Stimulated activated CD8-positive, alpha-beta memory T cell treated with anti-CD3 and anti-CD28 coated beads, Interleukin-12 subunit alpha, Interleukin-12 subunit beta, amount 100 ng/mL, for 4 hours (primary cell): ENCODE measurements at places on chromosomes 7 and 10.

GRCh38 chr7:7884855-7885254 lies 83.7 kb upstream of the GLCCI1 start:
- DNase-seq: no peak

DNA sequence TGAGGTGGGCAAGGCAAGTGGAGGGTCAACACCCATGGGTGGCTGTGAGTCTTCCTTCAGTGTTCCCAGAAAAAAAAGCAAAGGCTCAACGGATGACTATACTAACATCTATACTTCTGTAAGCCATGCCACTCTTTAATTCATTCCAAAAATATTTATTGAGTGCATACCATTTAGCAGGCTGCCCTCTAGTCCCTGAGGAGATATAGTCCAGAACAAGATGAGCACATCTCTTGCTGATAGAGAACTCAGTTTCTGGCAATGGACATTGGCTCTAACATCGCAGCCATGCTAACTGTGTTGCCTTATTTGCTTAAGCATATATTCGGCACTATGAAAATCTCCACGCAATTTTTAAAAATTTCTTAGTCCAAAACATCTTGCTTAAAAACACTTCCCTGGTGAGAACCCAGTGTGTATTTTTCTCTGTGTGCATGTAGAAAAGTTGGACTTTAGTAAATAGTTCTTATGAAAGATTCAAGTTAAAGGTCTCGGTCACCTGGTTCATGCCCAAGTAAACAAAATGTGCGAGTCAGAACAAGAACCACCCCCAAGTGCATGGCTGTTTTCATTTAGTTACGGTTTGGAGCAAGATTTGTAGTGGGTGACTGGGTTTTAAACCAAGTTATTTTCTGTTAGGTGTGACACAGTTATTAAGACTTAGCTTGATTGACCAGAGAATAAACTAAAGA lies 69.8 kb downstream of the MET start:
- no peak for DNase-seq

DNA sequence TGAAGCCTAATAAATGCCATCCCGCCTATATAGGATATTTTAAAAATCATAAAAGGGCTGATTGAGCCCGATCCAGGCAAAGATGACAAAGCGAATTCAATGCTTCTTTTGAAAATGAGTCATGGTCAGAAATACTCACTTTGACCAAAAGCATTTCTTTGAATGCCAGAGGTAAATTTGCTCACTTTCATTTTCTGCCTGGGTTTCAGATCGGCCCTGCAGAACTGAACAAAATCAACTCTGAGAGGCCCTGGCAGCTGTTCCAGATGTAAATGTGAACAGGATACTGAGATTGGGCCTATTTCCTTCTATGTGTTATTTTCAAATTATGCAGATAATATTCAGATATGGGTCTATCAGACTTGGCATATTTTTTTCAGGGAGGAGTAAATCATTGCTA lies 114.8 kb upstream of the ARID5B start:
- no peak for DNase-seq

- DNase-seq: no peak
Measured at GRCh38 chr7:116405810-116406209, 93.7 kb upstream of the CAV2 start.

DNA sequence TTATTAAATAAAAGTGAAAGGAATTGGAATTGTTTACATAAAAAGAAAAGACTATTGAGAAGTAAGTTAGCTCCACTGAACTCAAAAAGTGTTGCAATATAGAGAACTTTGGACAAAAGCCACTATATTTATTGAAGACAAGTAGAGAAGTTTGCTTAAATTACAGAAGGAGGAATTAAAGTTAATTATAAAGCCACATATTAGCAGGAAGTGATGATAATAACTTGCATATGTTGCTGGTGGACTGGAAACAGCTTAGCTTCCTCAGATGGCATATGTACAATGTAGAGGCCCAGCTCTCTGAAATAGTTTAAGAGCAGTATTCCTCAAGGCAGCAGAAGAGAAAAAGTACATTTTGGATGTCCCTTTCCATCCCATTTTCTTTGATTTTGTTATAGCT lies 400.7 kb downstream of the GATA3 start:
- DNase-seq: no peak

- no peak for DNase-seq
Measured at GRCh38 chr7:11474902-11475585, 357.0 kb downstream of the THSD7A start.

GRCh38 chr7:76357475-76358010 lies 1.2 kb downstream of the YWHAG start:
- DNase-seq: no peak

GRCh38 chr7:107694386-107694785 lies 33.8 kb downstream of the SLC26A4 start:
- no peak for DNase-seq

DNA sequence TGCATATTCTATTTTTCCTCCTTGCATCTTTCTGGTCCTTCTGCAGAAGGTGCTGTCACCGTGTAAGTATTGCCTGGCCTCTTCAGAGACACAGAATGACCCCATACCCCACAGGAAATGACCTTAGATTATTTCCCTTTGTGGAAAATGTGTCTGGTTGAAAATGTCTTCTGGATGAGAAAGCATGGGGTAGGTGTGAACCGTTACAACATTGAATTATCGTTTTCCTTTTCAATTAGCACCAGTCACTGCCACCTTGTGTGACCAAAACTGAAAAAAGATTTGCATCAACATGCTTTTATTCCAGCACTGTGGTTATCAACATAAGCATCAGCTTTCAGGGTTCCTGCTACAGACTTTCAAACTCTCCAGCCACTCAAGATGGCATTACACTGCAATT lies 58.0 kb upstream of the CELF2 start:
- no peak for DNase-seq

GRCh38 chr7:70353330-70353945 lies 755.2 kb downstream of the AUTS2 start:
- DNase-seq: no peak

GRCh38 chr10:32962521-32962920 lies 4.5 kb upstream of the ITGB1 start:
- DNase-seq: no peak

- no peak for DNase-seq
Measured at GRCh38 chr7:141841385-141841784, at the start of gene PRSS37. Gene PRSS37, minus strand, starts transcription at chr7:141841485. Its CDS starts 436 bp downstream, at chr7:141841049.

- no peak for DNase-seq
Measured at GRCh38 chr10:127417686-127418401, 131.3 kb upstream of the NPS start.

DNA sequence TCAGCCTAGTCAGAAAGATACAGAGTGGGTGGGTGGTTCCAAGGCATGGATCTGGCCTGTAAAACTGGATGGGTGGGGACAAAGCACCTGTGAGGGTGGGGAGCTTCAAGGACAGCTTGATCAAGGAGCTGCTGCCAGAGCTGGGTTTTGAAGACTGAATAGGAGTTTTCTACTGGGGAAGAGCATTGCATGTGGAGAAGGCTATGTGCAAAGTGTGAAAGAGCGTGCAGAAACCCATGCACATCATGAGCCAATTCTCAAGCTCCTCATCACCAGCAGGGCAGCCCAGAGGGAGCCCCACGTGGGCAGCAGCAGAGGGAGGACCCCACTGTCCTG lies 58.6 kb downstream of the PDGFA start:
- DNase-seq: no peak

GRCh38 chr7:30824821-30825720 lies 53.9 kb downstream of the MINDY4 start:
- no peak for DNase-seq
